ENCODE measurements at places on chromosomes 7 and 10. TPM values are rescaled to one million over a fixed set of nuclear protein-coding genes. Genes with fewer than 3 reads are reported as not detected.

CRYGN gene
- not detected for total RNA-seq

EVX1 gene
- not detected for total RNA-seq

C7orf57 gene
- under 0.01 TPM for total RNA-seq

IFIT1B gene
- not detected for total RNA-seq

WDR86 gene
- 1.3 TPM for total RNA-seq

HHEX gene
- total RNA-seq, result 1.3 TPM

DNA sequence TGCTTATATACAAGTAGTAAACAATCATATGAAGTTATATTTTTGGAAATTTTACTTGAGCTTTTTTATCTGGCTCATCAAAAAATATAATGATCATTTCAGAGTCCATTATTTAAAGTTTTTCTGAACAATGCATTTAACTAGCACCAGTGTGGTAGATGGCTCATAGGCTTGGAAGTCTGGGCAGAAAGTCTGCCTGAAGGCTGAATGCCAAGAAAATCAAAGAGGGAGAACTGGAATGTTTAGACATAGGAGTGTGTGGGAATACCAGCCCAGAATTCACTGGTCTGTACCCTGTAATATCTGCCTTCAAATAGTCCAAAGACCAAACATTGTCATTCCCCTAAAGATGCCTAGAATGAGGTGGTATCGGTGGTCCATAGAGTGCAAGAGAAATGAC lies 40.3 kb upstream of the ANK3 start:
- no peak for DNase-seq

DNA sequence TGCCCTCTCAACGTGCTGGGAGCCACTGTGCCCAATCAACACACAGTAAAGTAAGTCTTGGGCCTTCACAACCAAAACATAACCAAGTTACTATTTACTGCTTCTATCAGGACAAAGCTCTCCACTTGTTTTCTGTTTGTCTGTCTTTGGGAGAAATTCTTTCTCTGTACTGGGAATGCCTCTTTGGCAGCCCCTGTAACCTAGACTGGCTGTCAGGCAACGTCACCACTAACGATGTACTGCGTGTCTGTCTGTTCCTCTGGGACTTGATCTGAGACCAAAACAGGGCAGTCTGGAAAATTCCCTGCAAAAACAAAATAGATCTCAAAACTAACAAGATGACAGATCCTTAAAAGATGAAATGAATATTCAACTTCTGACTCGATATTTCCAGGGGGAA lies 113.0 kb downstream of the SMURF1 start:
- peak; percentile 41 for DNase-seq

DNA sequence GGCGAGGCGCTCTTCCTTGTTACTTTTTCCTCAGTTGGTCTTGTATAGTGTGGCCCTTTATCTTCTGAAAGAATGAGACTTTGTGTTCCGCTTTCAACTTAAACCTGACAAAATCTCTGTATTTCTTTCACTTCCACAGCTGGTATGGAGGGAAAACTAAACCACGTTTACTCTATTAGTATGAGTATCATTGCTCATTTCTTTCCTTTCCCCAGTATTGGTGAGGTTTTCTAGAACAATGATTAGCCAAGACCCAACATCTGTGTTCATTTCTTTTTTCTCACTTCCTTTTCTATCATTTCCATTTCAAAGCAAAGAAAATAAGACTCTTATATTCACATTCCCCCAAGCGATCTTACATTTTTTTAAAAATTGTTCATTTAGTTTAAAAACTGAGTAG lies 165.3 kb downstream of the PAXIP1 start:
- no peak for DNase-seq

GRCh38 chr7:149788300-149788851 lies 15.0 kb upstream of the ZNF467 start:
- DNase-seq, result no peak

- peak; percentile 18 for DNase-seq
Observed at GRCh38 chr7:138282997-138283396, 177.1 kb upstream of the TRIM24 start.

DNA sequence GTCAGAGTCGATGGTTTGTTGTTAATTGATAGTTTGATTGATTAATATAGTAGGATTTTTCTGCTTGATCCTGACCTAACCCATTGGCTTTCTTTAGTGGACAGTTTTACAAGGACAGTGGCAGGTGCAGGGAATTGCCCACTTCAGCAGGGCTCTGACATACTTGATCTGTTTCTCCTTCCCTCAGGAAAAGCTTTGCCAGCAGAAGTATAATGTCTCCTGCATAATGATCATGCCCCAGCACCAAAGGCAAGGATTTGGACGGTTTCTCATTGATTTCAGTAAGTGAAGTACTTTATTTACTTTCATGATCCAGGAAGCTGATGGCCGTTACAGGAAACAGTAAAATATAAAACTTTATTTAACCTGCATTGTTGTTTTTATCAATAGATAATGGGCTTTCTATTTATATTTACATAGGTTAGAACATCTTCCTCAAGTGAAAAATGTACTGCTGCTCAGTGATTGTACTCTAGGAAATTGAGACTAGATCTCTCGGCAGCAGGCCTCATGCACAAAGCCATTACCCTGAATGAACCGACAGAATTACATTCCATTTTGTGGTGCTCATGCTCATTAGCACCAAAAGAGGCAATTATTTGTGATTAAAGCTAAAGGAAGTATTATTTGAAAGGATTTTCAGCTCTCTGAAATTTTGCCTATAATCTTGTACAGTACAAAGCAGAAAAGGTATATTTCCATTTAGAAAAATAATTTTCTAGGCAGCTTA lies 122.5 kb upstream of the SAMD8 start:
- DNase-seq, result no peak

DNA sequence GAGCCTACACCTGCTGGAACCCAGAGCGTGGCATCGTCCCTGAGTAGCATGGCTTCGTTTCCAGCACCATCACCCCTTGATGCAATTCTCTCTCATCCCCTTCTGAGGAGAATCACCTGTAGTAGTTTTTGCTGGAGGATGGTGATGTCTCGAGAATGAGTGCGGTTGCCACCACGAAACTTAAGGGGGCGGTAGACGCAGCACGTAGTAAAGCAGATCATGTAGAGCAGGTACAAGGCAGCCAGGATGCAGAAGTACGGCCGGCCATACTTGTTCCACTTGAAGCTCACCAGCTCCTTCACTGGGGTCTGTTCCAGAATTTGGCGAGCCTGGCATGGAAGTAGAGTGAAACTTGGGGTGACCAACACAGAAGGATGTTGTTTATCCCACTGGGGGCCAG lies 8.1 kb downstream of the TRPV5 start:
- DNase-seq, result no peak

DNA sequence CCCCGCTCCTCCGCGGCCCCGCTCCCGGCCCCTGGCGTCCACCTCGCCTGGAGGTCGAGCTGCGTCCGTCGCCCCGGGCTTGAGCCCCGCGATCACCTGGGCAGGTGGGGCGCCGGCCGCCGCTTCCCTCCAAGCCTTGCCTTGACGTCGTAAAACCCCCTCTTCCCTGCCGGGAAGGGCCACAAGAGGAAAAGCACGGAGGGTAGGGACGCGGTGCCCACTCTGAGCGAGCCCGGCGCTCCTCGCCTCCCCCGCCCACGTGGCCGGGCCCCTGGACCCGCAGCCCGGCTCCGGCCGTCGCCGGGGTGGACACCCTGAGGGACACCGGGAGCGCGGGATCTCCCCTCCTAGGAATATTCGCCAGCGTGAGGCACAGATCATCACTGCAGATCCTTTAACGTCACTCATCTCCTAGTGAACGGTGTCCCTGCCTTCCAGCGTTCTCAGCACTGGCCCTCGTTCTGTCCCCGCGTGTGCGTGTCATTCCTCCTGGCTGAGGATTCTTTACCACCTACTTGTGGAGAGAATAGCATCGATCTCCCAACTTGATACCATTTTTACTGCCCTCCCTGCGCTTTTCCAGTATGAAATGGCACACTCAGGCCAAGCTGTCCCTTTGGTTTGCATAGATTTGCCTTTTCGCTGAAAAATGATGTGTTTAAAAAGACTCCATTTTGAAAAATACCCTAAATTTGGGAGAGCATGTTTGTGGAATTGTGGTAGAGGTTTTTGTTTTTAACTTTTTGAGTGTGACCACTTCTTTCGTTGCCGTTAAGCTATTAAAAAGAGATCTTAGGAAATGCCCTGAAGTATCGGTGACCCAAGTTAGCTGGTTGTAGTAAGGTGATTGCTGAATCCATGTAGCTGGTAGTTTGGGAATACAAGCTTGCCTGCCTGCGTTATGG lies 649 bp downstream of the ACTR3B start:
- DNase-seq, result peak; percentile 27

GRCh38 chr7:130831817-130832481 lies 97.9 kb upstream of the KLF14 start:
- peak; percentile 64 for DNase-seq

- no peak for DNase-seq
Observed at GRCh38 chr7:18496341-18496700, 772 bp downstream of the HDAC9 start.

DNA sequence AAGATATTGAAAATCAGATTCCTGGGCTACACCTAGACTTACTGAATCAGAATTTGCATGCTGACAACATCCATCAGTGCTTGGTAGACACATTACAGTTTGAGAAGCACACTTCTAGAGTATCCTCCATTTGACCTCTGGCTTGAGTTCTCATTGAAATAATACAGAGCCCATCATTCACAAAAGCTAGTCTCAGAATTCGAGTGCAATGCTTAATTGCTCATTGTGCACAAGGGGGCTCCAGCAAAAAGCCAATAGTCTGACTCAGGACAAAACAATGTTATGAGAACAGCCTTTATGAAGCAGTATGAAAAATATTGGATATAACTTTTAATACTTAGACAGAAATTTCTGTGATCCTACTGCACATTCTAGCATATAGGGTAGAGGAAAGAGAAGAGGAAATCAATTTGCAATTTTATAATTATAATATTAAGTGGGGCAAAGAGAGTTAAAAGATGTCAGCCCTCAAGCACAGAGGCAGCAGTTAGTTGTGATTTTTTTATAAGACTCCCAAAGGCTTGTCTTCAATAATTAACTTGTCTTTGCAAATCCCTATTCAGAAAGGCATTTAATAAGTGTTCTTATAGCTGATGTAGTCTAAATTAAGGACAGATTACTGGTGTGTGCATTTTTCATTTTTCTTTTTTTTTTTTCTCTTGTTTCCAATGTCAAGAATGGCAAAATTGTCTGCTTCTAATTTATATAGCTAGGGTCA lies 105.8 kb upstream of the ANK3 start:
- DNase-seq, result no peak

DNA sequence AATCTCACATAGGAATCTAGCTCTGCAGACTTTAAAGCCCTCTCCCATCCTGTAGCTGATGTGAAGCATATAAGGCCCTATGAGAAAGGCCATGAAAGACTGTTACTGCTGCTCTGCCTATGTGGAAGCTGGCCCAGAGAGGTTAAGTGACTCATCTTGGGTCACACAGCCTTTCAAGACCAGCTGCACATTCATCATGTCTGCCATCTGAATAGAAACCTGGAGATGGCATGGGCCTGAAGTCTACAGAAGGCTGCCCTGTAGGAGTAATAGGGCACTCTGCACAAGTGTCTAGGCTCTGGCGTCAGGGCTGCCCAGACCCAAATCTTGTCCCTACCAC lies 59.4 kb upstream of the COL13A1 start:
- DNase-seq, result no peak

GRCh38 chr7:121957626-121958025 lies 84.7 kb downstream of the PTPRZ1 start:
- DNase-seq, result no peak

- DNase-seq, result peak; percentile 77
Observed at GRCh38 chr10:70169011-70169410, 1.3 kb downstream of the SAR1A start.

DNA sequence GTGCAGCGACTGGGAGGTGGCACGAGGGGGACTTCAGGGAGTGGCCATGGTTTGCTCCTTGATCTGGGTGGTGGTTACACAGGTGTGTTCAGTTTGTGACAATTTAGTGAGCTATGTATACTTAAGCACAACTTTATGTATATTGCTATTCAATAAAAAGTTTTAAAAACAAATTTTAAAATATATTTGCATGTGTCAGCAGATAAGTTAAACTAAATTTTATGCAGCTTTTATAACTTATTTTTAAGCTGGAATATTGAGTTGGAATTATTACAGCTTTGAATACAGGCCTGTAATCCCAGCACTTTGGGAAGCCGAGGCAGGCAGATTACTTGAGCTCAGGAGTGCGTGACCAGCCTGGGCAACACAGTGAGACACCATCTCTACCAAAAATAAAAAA lies 5.4 kb downstream of the BAIAP2L1 start:
- DNase-seq, result no peak

GRCh38 chr10:114053946-114054345 lies 10.3 kb downstream of the ADRB1 start:
- no peak for DNase-seq

DNA sequence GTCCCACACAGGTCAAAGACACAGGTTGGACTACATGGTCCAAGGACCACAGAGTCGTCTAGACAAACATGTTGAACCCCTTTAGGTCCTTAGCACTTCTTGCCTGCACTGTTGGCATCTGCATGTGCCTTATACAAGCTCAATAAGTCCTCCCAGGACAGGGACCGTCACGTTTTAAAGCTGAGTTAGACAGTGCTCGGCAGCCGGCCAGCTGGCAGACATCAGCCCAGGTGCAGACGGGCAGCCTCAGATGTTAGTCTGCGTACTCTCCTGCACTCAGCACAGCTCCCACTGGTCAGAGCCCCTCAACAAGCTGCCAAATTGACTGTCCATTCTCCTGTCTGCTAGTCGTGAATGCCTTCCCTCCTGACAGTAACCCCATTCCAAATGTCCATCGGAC lies 34.9 kb downstream of the PARP12 start:
- no peak for DNase-seq

- no peak for DNase-seq
Observed at GRCh38 chr10:15460661-15461060, 89.6 kb upstream of the FAM171A1 start.

DNA sequence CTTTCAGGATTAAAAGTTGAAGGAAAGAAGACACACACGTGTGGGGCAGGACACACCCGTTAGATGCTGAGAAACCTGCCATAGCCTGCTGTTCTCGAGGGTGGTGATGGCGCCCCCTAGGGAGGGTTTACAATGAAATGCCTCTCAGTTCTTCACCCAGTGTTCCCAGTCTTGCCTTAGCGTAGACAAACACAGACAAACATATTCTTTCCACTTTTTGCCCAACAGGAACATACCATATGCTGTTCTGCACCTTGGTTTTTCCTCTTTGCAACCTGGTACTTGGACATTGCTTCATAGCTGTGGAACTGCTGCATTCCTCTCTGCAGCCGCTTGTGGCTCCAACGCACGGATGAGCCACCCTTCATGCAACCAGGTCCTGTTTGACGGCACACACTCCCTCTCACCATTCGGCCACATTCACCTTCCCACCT lies 23.3 kb upstream of the HSPA12A start:
- no peak for DNase-seq
